Hepatocyte (in vitro differentiated cells): ENCODE measurements at places on chromosomes 1 and 21.

DNA sequence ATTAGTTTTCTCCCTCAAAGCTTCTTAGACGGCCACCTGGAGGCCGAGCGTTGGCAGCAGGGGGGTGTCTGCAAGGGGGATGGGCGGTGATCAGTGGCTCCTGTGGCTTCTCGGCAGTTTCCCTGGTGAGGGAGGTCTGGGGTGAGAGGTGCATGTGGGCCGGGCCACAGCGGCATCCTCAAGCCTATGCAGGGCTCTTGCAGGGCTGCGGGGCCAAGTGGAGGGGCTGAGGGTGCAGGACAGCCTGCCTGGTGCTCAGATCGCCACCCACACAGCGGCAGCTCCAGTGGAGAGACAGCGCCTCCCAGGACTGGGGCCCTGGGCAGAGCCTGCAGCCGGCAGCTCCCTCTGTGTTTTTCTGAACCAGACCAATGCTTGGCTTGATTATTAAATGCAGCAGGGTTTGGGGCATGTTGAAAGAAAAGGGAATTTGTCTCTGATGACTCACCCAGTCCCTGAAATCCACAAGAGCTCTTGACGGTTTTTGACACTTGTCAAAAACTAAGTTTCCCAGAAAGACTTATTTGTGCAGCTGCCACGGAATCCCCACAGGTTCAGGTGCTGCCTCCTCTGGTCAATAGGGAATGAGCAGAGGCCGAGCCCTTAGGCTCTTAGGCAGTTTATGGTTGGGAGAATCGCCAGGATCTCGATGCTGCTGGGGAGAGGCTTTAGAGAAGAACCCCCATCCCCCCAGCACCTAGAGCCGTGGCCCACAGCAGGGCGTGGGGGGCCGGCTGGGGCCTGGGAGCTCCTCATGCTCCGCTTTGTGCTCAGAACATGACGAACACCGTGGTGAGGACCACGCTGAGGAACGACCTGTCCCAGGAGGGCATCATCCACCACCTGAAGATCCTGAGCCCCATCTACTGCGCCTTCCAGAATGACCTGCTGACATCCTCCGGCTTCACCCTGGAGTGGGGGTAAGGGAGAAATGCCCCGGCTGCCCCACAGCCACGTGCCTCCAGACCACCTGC lies 54.7 kb downstream of the UMODL1 start:
- no peak overlapping the region for H3K27ac ChIP-seq
- H3K4me3 ChIP-seq: no peak overlapping the region
- no peaks in the 10 kb centered on the region for H3K4me1 ChIP-seq
- no peaks in the 10 kb centered on the region for H3K36me3 ChIP-seq

DNA sequence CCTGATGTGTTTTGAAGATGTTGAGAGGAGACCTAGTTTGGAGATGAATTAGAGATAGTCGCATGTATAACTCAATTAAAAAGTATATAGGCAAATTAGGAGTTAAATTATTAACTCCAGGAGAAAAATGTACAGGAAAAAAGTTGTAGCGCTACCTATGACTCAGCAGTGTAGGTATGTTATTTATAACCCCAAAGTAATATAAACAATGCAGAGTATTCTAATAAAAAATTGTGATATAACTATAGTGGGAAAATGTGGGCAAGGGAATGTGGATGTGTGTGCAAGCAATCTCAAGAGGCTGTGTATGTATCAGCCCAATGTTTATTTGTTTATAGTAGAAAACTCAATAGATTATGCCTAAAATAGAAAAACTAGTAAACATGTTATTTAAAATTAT lies 144.5 kb downstream of the BRINP2 start:
- peaks cover 2% of the 10 kb centered on the region for H3K27me3 ChIP-seq
- no peaks in the 10 kb centered on the region for H3K4me1 ChIP-seq
- no peaks in the 10 kb centered on the region for H3K36me3 ChIP-seq

GRCh38 chr1:64366821-64367220 lies 103.1 kb upstream of the CACHD1 start:
- H3K27me3 ChIP-seq: no peaks in the 10 kb centered on the region
- H3K36me3 ChIP-seq: no peaks in the 10 kb centered on the region
- no peaks in the 10 kb centered on the region for H3K4me1 ChIP-seq
- no peak overlapping the region for H3K4me3 ChIP-seq
- no peak for DNase-seq

DNA sequence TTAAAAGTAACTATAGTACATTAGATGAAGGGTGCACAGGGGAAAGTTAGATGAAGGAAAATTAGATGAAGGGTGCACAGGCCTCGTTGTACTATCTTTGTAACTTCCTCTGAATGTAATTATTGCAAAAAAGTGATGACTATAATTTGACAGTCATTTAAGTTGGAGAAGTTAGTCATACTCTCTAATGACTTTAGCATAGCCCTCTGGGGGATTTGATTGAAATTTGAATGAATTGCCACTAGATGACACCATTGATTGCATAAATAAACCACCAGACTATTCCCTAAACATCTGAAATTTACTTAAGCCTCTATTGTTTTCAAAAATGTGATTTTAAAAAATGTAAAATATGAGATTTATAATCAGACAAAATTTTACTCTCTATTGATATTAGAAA lies 102.6 kb downstream of the TPR start:
- H3K27me3 ChIP-seq: no peaks in the 10 kb centered on the region
- DNase-seq: no peak
- no peaks in the 10 kb centered on the region for H3K36me3 ChIP-seq
- no peaks in the 10 kb centered on the region for H3K4me1 ChIP-seq

GRCh38 chr1:35188578-35189392 lies 4.2 kb downstream of the SFPQ start:
- peaks cover 10% of the 10 kb centered on the region for H3K36me3 ChIP-seq
- H3K4me3 ChIP-seq: peak overlapping the region; percentile 100
- no peak for DNase-seq
- no peaks in the 10 kb centered on the region for H3K27me3 ChIP-seq
- H3K4me1 ChIP-seq: peaks cover 39% of the 10 kb centered on the region
- H3K27ac ChIP-seq: no peak overlapping the region

- H3K4me1 ChIP-seq: peaks cover 75% of the 10 kb centered on the region
- DNase-seq: peak; percentile 75
- no peak overlapping the region for H3K4me3 ChIP-seq
- peak overlapping the region; percentile 89 for H3K27ac ChIP-seq
- no peaks in the 10 kb centered on the region for H3K27me3 ChIP-seq
- H3K36me3 ChIP-seq: no peaks in the 10 kb centered on the region
Measured at GRCh38 chr1:9438431-9439073, 100.7 kb upstream of the SLC25A33 start.

DNA sequence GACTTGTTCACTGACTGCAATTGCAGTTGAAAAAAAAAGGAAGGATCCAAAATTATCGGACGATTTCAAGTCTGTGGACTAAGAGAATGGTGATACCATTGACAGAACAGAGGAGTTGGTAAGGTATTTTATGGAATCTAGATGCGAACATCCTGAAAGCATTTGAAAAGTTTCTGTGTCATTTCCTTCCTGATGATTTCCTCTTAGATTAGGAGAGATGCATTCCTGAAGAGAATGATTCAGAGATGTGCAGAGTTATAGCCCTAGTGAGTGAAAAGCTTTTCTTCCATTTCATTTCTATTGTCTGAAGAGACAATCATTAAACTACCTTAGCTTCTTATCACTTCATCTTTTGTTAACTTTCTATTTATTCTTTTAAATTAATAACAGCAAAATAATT lies 200.0 kb downstream of the KCNK2 start:
- DNase-seq: no peak
- H3K27me3 ChIP-seq: no peaks in the 10 kb centered on the region
- no peaks in the 10 kb centered on the region for H3K36me3 ChIP-seq
- H3K27ac ChIP-seq: no peak overlapping the region

GRCh38 chr1:65332821-65333220 lies 23.5 kb downstream of the DNAJC6 start:
- DNase-seq: no peak
- no peak overlapping the region for H3K4me3 ChIP-seq
- H3K4me1 ChIP-seq: no peaks in the 10 kb centered on the region

DNA sequence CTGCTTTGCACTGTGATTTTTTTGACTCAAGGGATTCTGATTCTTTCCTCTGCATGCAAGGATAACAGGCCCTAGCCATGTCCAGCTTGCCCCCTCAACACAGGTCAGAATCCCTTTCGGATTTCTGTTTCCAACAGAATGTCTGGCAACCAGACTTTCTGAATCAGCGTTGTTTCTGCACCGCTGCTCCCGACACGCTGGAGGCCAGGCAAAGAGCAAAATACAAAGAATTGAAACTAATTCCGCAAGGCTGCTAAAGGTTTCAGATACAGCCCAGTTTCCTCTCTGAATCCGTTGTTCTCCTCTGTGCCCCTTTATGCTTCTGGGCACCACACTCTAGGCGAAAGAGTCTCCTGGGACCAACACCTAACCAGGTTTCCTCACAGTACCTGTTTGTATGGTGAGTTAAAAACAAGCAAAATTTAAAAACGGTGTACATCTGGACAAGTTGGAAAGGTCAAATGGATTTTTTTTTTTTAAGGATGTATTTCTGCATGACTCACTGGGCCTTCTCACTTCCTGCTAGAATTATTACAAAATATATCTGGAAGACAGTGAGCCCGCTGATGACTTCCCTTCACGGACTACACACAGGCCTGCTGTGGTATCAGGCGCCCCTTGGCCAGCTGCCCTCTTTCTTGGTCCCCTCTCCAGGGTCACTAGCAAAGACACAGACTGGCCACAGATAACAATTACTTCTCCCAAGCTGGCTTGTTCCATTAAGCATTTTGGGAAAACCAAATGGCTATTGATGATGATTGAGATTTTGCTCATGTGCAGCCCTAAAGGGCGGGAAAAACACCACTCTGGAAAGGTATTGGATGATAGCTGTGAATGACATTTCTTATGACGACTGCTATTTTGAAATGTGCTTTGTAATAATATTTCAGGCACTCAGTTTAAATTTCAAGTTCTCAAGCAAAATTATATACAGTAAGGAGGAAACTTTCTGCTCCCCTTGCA lies 118.3 kb downstream of the TGFB2 start:
- peaks cover 12% of the 10 kb centered on the region for H3K4me1 ChIP-seq
- H3K27ac ChIP-seq: peak overlapping the region; percentile 52
- H3K4me3 ChIP-seq: no peak overlapping the region
- peak; percentile 22 for DNase-seq
- H3K36me3 ChIP-seq: no peaks in the 10 kb centered on the region

DNA sequence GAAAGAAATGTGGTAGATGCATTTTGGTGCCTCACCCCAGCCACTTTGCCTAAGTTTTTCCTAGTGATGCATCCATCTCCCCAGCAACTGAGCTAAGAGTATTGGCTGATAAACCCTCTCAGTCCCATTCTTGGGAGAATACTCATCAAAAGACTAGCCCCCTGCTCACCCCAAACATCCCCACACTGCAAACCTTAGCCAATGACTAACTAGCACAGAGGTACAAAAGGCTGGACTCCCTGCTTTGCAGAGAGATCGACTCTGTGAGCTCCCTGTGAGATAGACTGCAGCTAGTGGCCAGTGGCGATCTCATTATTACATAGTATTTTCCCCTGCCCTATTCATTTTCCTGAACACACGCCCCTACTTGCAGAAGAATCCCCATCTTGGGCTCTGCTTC lies 155.3 kb downstream of the HHIPL2 start:
- no peaks in the 10 kb centered on the region for H3K36me3 ChIP-seq
- H3K27me3 ChIP-seq: no peaks in the 10 kb centered on the region
- H3K27ac ChIP-seq: no peak overlapping the region
- H3K4me3 ChIP-seq: no peak overlapping the region

- H3K4me1 ChIP-seq: no peaks in the 10 kb centered on the region
- no peak overlapping the region for H3K4me3 ChIP-seq
- H3K27me3 ChIP-seq: no peaks in the 10 kb centered on the region
- no peak overlapping the region for H3K27ac ChIP-seq
- no peak for DNase-seq
Measured at GRCh38 chr1:29592261-29592615, 355.9 kb downstream of the PTPRU start.

GRCh38 chr1:208002672-208003071 lies 91.7 kb upstream of the CD34 start:
- no peaks in the 10 kb centered on the region for H3K36me3 ChIP-seq
- no peaks in the 10 kb centered on the region for H3K4me1 ChIP-seq
- no peak overlapping the region for H3K4me3 ChIP-seq
- no peak for DNase-seq
- H3K27ac ChIP-seq: no peak overlapping the region
- no peaks in the 10 kb centered on the region for H3K27me3 ChIP-seq

GRCh38 chr1:45258059-45258650 lies 51.8 kb upstream of the ZSWIM5 start:
- H3K27me3 ChIP-seq: no peaks in the 10 kb centered on the region
- no peaks in the 10 kb centered on the region for H3K36me3 ChIP-seq
- DNase-seq: no peak
- no peaks in the 10 kb centered on the region for H3K4me1 ChIP-seq

- DNase-seq: no peak
- peak overlapping the region; percentile 26 for H3K27ac ChIP-seq
- H3K27me3 ChIP-seq: no peaks in the 10 kb centered on the region
- no peaks in the 10 kb centered on the region for H3K36me3 ChIP-seq
Measured at GRCh38 chr1:91754816-91755580, 131.0 kb downstream of the TGFBR3 start.

GRCh38 chr1:68015971-68016370 lies 34.5 kb downstream of the DIRAS3 start:
- no peak overlapping the region for H3K27ac ChIP-seq
- H3K27me3 ChIP-seq: no peaks in the 10 kb centered on the region
- no peak for DNase-seq
- H3K4me3 ChIP-seq: no peak overlapping the region

DNA sequence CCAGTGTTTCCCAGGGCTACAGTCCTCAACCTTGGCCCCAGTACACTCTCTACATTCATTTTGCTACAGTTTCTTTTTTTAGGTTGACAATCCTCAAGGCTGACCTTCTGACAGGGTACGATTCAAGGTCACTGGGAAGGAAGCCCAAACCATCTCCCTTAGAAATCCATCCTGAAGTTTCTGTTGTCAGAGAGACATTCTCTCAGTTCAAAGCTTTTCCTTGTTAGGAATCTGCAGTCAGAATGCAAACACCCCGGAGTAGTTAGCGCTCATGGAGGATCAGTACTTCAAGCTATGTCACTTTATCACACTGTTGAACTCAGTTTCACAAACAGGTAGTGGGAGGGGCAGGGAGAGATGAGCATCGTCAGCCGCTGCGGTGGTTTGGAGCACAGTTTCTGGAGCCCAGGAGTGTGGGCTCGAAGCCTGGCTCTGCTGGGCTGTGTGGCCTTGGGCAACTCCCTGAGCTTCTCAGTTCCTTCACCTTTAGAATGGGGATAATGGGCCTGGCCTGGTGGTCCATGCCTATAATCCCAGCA lies 4.2 kb downstream of the SLC2A5 start:
- H3K27ac ChIP-seq: no peak overlapping the region
- no peaks in the 10 kb centered on the region for H3K27me3 ChIP-seq
- peaks cover 5% of the 10 kb centered on the region for H3K4me1 ChIP-seq

DNA sequence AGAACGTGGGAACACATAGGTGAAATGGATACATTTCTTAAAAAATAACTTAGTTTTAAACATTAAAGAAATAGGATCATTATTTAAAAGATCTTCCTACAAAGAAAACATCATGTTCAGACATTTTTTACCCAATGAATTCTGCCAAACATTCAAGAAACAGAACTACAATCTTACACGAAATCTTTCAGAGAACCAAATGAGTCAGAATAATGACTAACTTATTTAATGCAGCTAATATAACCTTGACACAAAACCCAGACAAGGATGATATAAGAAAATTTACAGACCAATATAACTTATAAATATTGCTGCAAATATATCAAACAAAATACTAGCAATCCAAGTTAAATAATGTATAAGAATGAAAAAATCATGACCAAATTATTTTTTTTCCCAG lies 220.1 kb upstream of the KCNK2 start:
- H3K27me3 ChIP-seq: no peaks in the 10 kb centered on the region
- no peak for DNase-seq
- H3K4me1 ChIP-seq: no peaks in the 10 kb centered on the region

- no peaks in the 10 kb centered on the region for H3K4me1 ChIP-seq
- H3K4me3 ChIP-seq: no peak overlapping the region
- H3K27ac ChIP-seq: no peak overlapping the region
- H3K27me3 ChIP-seq: no peaks in the 10 kb centered on the region
- no peaks in the 10 kb centered on the region for H3K36me3 ChIP-seq
- no peak for DNase-seq
Measured at GRCh38 chr1:4603295-4604110, 50.9 kb upstream of the AJAP1 start.
